ENCODE measurements at places on chromosomes 1 and 21. TPM values are rescaled to one million over a fixed set of nuclear protein-coding genes. Genes with fewer than 3 reads are reported as not detected.

Gene ST6GALNAC3
- 8.4 TPM for polyA plus RNA-seq

Gene DSTYK
- polyA plus RNA-seq = 4.2 TPM

Gene SEMA4A
- 26.9 TPM for polyA plus RNA-seq

Gene TMPRSS3
- 3.2 TPM for polyA plus RNA-seq

DNA sequence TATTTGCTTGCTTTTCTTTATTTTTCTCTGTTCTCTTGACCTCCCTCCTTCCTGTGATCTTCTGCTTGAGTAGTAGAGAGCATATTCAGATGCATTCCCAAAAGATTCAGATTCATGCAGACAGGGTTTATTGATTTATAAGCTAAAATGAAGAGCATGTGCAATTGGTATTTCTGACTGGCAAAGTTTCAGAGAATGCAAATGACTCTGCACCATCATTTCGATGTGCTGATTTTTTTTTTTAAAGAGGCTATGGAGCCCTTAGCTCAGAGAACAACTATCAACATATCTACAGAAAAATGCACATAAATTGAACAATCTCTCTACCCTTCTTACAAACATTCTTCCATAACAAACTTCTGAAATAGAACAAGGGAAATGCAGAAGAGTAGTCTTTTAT, 312.0 kb downstream of the VAV3 start:
- no peaks in the 10 kb centered on the region for H3K27me3 ChIP-seq
- H3K4me3 ChIP-seq = no peak overlapping the region
- DNase-seq = no peak
- H3K36me3 ChIP-seq = no peaks in the 10 kb centered on the region
- no peaks in the 10 kb centered on the region for H3K4me1 ChIP-seq
- no peak overlapping the region for H3K27ac ChIP-seq

- DNase-seq = no peak
- no peaks in the 10 kb centered on the region for H3K4me1 ChIP-seq
- H3K4me3 ChIP-seq = no peak overlapping the region
These were observed 53.1 kb downstream of the S100B start for GRCh38 chr21:46551636-46552241.

GRCh38 chr1:88001460-88001859, 672.8 kb downstream of the LMO4 start:
- DNase-seq = no peak
- no peak overlapping the region for H3K27ac ChIP-seq
- H3K36me3 ChIP-seq = no peaks in the 10 kb centered on the region
- no peaks in the 10 kb centered on the region for H3K4me1 ChIP-seq
- no peak overlapping the region for H3K4me3 ChIP-seq

DNA sequence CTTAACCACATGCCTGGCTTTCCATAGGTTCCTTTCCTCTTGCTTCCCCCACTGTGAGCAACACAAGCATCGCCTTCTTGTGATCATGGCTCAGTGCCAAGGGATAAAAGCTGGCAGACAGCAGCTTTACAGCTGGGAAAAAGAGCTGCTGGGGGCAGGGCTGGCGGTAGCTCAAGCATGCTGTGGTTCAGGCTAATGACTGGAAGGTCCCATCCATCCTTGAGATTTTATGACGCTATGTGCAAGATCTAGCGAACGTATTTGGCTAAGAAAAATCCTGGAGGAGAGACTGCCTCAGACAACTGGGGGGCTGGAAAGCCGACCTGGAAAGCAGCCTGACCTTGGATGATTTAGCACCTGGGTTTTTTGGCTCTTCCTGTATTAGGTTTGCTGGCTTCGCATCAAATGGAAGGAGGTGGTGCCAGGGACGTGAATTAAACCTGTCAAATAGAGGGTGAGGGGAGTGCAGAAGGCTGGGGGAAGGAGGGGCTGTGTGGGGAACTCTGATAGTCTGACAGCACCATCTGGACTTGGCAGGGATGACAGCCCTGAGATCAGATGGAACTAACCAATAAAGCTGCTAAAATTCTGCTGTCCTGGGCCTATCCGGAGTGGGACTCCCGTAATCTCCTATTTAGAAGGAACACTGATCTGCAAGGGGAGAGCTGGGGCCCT, 34.8 kb downstream of the ZMYND12 start:
- H3K4me3 ChIP-seq = no peak overlapping the region
- H3K27me3 ChIP-seq = no peaks in the 10 kb centered on the region
- peak; percentile 98 for DNase-seq
- no peaks in the 10 kb centered on the region for H3K36me3 ChIP-seq
- peaks cover 2% of the 10 kb centered on the region for H3K4me1 ChIP-seq

DNA sequence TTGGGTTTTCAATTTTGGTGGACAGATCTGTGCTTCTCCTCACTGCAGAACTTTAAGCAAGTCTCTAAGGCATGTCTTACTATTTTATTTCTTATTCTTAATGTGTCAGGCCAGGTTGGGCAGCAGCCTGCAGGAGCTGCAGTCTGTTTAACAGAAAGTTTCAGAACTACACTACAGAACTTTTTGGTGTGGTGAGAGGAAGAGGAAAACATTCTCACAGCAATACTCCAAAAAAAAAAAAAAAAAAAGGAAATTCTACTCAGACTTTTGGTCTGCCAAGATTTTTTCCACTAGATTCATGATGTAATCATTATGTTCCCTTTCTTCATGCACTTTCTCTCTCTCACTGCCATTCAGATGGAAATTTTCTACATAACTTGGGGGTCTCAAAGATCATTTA, 255.2 kb downstream of the COL11A1 start:
- no peaks in the 10 kb centered on the region for H3K4me1 ChIP-seq
- DNase-seq = peak; percentile 3
- H3K4me3 ChIP-seq = no peak overlapping the region
- no peaks in the 10 kb centered on the region for H3K36me3 ChIP-seq

DNA sequence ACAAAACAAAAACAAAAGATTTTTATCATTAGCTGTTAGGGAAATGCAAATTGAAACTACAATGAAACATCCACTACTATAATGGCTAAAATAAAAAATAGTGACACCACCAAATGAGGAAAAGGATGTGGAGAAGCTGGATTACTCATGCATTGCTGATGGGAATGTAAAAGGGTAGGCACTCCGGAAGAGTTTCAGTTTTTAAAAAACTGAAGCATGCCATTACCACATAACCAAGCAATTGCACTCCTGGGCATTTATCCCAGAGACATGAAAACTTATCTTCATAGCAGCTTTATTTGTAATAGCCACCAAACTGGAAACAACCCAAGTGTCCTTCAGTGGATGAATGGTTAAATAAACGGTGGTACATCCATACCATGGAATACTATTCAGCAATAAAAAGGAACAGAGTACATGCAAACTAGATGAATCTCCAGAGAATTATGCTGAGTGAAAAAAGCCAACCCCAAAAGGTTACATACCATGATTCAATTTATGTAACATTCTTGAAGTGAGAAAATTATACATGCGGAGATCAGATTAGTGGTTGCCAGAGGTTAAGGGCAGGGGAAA, 14.5 kb upstream of the CFAP298 start:
- no peak overlapping the region for H3K4me3 ChIP-seq
- H3K27me3 ChIP-seq = no peaks in the 10 kb centered on the region
- no peak for DNase-seq
- H3K36me3 ChIP-seq = peaks cover 12% of the 10 kb centered on the region
- no peaks in the 10 kb centered on the region for H3K4me1 ChIP-seq

- H3K4me1 ChIP-seq = peaks cover 3% of the 10 kb centered on the region
- no peak overlapping the region for H3K4me3 ChIP-seq
- no peaks in the 10 kb centered on the region for H3K27me3 ChIP-seq
- DNase-seq = no peak
These were observed 67.7 kb downstream of the SELENOF start for GRCh38 chr1:86846164-86846647.

DNA sequence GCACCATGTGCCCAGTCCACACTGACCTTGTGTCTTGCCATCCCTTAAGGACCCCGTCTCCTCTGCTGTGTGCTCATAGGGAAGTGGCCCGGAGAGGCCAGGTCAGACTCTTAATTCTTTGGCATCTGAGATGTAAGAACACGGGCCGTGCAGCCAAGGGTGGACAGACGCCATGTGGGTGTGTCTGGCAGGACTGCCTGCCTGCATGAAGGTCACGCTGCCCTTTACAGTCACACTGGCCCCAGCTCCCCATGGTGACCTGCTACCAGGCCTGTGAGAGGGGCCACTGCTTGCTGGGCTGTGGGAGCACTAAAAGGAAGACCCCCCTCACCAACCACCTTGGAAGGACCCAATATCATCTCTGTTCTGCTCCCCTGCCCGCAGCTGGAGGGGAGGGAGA, 17.7 kb downstream of the DHRS3 start:
- H3K4me1 ChIP-seq = peaks cover 5% of the 10 kb centered on the region
- DNase-seq = no peak
- H3K36me3 ChIP-seq = no peaks in the 10 kb centered on the region
- no peak overlapping the region for H3K27ac ChIP-seq
- H3K27me3 ChIP-seq = no peaks in the 10 kb centered on the region
- no peak overlapping the region for H3K4me3 ChIP-seq

- H3K4me3 ChIP-seq = no peak overlapping the region
- H3K27ac ChIP-seq = no peak overlapping the region
- no peak for DNase-seq
- H3K36me3 ChIP-seq = no peaks in the 10 kb centered on the region
These were observed 515.1 kb upstream of the PLXNA2 start for GRCh38 chr1:208759255-208759654.

DNA sequence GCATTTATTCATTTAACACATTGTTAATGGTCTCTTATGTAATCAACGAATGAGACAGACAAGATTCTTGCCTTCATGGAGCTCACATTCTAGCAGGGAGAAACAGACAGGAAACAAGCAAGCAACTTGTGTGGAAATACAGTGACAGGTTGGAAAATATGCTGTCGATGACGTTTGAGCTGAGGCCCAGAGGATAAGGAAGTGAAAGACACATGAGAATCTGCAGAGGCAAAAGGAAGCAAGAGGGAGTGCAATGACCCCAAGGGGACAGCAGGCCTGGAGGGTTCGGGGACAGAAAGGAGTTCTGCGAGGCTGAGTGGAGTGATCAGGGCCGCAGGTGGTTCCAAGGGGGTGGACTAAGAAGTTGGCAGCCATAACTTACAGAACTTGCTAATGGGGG, 60.6 kb upstream of the AKT3 start:
- no peaks in the 10 kb centered on the region for H3K36me3 ChIP-seq
- no peak overlapping the region for H3K4me3 ChIP-seq
- no peaks in the 10 kb centered on the region for H3K4me1 ChIP-seq
- H3K27ac ChIP-seq = no peak overlapping the region
- H3K27me3 ChIP-seq = no peaks in the 10 kb centered on the region

GRCh38 chr1:178451529-178451928, 45.2 kb downstream of the CLEC20A start:
- H3K4me1 ChIP-seq = no peaks in the 10 kb centered on the region
- H3K27ac ChIP-seq = no peak overlapping the region
- H3K4me3 ChIP-seq = no peak overlapping the region
- H3K27me3 ChIP-seq = no peaks in the 10 kb centered on the region
- no peak for DNase-seq
- H3K36me3 ChIP-seq = peaks cover 15% of the 10 kb centered on the region

DNA sequence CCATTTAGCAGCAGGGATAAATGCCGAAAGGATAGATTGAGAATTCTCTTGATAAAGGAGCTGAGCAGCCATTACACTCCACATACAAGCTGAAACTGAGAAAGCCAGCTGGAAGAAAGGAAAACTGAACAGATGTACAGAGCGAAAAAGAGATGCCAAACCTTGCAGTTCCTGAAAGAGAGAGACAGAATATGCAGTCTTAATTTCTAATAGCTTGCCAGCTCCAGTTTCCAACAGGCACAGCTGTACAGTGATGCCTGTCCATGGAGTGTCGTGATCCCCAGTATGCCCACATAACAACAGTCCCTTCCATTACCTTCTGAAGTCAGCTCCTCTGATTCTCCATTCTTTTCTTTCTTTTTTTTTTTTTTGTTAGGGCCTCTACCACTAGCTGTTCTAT, 22.7 kb downstream of the ABL2 start:
- H3K4me1 ChIP-seq = peaks cover 6% of the 10 kb centered on the region
- DNase-seq = peak; percentile 43
- no peak overlapping the region for H3K27ac ChIP-seq
- no peaks in the 10 kb centered on the region for H3K36me3 ChIP-seq
- no peaks in the 10 kb centered on the region for H3K27me3 ChIP-seq

DNA sequence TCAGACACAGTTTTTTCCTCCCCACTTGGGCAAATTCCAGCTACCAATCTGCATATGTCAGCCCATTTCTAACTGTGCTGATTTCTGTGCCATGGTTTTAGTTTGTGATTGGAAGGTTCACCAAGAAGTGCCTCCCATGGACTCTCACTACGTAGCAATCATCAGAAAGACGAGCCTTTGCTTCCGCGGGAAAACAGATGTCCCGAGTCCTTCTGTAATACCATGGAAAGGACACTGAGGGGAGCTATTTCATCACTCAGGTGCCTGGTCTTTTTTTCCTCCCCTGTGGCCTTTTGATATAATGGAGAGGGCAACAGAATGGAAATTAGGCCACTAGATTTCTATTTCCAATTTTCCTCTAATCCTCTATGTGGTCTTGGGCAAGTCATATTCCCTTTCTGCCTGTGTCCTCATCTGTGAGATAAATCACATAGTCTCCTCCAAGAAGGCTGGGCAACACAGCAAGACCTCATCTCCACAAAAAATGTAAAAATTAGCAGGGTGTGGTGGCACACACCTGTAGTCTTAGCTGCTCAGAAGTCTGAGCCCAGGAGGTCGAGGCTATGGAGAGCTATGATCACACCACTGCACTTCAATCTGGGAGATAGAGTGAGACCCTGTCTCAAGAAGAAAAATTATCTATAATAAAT, 24.8 kb downstream of the LEMD1 start:
- H3K4me1 ChIP-seq = no peaks in the 10 kb centered on the region
- no peak overlapping the region for H3K27ac ChIP-seq
- H3K27me3 ChIP-seq = no peaks in the 10 kb centered on the region

GRCh38 chr1:8122477-8123407, 96.6 kb upstream of the ERRFI1 start:
- no peak overlapping the region for H3K27ac ChIP-seq
- H3K4me1 ChIP-seq = no peaks in the 10 kb centered on the region
- H3K4me3 ChIP-seq = no peak overlapping the region

DNA sequence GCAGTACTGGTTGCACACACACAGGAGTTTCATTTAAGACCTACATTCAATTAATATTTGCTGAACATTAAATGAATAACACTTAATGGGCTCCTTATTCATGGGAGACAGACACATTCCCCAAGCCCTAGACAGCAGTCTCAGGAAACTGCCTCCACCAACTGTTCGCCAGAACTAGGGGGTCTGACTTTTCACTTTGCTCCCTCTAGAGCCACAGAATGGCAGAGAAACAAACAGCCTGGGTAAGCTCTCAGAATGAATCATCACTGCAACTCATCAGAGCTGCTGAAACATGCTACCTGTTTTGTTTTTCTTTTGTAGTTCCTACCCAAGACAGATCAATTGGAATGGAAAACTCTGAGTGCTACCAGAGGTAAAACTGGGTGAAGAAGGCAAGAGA, 31.7 kb downstream of the ELK4 start:
- no peak for DNase-seq
- peaks cover 8% of the 10 kb centered on the region for H3K36me3 ChIP-seq
- H3K4me1 ChIP-seq = peaks cover 34% of the 10 kb centered on the region
- no peak overlapping the region for H3K4me3 ChIP-seq
- H3K27ac ChIP-seq = peak overlapping the region; percentile 26

Measured in lung (tissue), 17 donors.